ENCODE measurements at places on chromosomes 7 and 10.

GRCh38 chr7:28708033-28708951, 249.8 kb downstream of the TRIL start:
- DNase-seq, result no peak

DNA sequence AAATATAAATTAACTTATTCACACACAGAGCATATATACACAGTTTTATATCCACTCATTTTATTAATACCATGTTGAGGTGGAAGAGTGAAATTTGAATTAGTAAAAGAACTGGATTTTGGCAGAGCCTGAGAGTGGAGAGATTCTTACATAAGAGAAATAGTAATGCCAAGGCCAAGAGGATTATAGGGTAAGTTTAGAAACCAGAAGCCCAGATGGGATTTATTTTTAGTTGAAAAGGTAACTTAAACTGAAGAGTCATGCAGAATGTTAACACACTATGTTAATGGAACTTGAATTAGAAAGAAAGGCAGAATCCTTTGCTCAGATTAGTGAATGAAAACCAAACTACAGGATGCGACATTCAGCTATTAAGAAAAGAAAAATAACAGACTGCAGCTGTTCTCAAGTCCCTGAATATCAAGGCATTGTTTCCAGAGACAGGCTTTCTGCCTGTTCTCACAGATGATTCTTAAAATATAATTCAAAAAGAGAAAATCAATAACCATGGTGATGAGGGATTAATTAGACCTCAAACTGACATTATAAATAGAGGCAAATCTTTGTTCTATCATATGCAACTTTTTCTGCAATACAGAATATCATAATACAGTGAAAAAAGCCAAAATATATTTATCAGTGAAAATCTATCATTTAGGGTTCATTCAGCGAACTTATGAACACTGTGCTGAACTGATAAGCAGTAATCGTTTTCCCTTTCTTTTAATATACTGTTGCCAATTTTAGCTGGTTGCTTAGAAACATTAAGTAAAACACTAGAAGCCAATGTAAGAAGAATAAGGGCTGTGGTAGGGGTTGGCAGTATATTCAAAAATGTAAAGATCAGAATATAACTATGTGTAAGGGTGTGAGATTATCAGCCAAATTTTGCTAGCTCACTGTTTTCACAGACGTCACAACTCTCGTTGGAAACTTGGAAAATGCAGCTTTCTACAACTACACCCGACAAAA, 34.4 kb downstream of the HECTD2 start:
- no peak for DNase-seq

DNA sequence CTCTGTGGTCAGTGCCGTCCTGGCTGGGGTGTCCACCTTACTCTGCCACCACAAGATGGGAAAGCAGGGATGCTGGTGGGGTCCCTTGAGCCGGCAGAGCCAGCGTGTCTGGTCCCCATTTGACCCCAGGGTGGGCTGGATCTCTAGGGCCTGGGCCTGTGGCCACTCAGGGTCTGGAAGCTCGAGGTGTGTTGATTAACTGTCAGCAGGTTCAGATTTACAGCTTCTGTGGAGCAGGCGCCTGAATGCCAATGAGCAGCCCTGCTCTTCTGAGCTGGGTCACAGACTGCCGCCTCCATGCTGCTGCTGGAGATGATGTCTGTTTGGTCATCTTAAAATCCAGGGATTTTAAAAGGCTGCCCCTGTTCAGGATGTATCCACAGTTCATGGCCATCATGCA, 11.3 kb upstream of the DPYSL4 start:
- DNase-seq, result no peak

DNA sequence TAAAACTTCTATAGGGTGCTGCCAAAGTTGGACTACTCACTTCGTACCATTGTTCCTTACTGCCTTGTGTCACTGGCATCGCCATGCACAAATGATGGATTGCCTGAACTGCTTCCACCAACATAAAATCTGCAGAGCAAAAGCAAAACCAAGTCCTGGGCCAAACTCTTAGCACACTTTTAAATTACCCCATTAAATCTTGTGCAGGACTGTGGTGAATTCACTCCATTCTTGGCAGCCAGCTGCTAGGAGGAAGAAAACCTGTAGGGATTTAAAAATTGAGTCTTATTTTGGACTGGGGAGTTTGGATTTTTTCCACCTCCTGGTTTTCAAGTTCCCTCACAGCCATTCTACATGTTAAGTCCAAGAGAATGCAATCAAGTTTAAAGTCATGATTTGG, 646.9 kb downstream of the SORCS3 start:
- no peak for DNase-seq

GRCh38 chr7:127189886-127190285, 62.9 kb downstream of the GRM8 start:
- DNase-seq, result no peak

DNA sequence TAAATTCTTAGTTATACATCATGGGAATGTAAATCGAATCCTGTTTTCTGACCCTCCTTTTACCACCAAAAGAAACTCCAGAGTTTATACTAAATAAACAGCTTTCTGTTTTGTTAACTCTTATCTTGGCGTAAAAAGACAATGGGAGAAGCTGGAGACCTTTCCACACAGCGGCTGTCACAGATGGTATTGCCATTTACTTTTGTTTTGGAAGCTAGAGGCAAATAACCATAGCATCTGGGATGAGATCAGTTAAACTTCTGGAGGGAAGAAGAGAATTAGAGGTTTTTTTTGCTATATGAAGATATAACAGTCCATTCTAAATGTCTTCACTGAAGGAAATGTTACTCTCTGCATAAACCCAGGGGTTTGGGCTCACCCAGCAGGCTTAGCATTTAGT, 258.9 kb downstream of the REEP3 start:
- no peak for DNase-seq

DNA sequence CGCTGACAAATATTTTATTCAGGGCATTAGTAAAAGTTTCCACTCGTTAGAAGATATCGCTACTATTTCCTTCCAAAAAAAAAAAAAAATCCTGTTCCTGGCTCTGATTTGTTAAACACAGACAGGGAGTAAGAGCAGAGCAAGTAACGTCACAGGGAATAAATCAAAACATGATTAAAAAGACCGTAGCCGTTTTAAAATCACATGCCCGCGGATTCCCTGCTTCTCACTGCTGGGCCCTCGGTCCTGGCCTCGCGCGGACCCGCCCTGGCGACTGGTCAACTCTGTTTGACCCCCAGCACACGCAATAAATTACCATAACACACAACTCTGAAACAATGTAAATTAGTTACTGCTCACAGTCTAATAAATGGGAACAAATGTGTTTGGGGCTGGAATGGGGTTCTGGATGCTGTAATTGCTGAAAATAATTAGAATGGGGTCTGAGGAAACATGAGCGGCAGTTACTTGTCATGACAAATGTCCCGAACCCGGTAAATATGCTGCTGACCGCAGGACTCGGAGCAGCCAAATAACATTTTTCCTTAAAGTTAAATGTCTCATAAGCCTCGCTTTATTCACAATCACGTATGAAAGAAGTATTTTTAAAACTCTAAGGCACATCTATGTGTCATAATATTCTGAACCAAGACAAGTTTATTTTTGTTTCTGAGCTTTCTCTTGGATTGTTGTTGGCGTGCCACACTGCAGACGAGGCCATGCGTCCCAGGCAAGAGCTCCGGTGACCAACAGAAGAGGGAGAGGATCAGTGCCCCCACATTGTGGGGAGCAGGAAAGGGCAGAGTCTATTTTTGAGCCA, 17.9 kb downstream of the EBF3 start:
- no peak for DNase-seq

DNA sequence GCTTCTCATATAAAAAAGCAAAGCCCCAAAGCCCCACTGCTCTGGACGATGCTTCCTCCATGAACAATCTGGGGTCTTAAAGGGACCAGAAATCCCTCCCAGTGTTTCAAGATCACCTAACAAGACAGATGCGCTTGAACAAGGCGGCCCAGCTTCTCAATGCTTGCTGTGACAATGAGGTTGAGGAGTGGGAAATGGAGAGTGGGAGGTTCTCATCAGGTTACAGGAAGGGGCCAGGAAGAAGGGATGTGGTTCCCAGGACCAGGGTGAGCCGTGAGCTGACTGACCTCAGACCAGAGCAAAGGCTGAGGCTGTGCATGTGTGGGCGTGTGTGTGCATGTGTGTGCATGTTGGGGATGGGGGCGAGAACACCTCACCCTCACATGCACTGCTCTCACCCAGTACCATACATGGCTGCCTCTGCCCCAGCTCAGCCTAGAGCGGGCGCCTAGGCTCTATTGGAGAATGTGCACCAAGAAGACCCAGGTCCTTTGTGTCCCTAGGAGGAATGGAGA, 220.8 kb upstream of the GPR26 start:
- DNase-seq, result no peak

DNA sequence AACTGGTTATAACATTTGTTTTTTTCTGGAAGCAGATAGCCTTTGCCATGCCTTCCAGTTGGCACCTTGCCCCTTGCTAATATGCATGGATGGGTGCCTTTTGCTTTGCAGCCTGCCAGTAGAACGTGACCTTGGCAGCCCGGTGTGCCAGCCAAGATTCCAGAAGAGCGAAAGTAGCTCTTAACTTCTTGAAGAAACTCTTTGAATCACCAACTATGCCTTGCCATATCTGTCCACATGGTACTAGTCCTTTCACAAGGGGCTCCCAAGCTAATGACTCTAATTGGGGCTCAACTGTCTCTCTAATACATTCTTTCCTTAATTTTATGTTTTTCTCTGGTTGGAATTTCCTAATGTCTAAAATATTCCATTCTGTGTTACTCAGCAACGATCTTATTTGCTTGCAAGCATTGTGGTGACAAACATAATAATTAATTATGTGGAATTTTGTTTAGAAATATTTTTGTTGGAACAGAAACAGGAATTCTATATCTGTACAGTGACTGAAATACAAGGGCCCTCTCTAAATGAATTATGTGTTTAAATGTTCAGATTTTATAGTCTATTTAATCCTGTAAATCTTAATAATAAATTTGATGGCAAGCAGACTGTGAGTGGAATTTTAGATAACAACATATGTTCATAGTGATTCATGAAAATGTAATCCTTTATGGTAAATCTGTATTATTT, 45.8 kb downstream of the HDAC9 start:
- DNase-seq, result no peak

- DNase-seq, result no peak
Measured at GRCh38 chr10:31953080-31953479, 24.4 kb upstream of the ARHGAP12 start.

DNA sequence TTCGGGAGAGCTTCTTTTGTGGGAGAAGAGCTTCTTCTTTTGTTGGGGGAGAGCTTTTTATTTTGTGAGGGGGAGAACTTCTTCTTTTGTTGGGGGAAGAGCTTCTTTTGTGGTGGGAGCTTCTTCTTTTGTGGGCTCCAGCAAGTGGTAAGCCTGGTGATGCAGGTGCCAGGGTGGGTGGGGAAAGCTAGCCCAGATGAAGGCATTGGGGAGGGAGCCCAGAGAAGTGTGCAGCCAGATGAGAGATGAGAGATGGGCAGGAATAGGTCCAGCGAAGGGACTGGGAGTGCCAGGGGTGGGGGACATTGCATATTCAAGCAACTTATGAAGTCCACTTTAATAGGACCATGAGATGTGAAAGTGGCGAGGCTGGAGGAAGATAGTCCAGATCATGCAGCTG, 9.7 kb downstream of the ADRA2A start:
- DNase-seq, result no peak

DNA sequence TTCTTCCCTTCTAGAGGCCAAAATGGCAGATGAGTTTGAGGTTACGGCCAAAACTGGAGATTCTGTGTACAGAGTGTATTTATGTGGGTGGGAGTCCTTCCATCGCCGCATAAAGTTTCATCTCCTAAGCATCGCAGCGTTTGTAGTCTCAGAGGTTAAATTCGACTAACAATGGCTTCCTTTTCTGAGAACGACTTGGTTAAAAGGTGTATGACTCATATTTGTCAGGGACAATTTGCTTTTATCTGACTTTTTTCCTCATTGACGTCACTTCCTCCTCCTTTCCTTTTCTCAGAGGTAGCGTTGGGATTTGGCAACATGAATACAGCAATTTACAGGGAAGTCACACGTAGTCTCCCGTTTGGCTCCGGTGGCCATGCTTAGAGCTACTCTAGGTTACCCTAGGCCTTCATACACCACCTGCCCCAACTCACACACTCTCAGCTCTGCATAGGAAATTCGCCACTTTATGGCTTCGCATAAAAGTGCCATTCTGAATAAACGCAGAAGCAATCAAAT, 37.6 kb upstream of the TCF7L2 start:
- DNase-seq, result no peak

- DNase-seq, result no peak
Measured at GRCh38 chr10:133442191-133442966, 11.4 kb upstream of the SCART1 start.

GRCh38 chr10:130809761-130810515, 501.6 kb downstream of the TCERG1L start:
- no peak for DNase-seq

DNA sequence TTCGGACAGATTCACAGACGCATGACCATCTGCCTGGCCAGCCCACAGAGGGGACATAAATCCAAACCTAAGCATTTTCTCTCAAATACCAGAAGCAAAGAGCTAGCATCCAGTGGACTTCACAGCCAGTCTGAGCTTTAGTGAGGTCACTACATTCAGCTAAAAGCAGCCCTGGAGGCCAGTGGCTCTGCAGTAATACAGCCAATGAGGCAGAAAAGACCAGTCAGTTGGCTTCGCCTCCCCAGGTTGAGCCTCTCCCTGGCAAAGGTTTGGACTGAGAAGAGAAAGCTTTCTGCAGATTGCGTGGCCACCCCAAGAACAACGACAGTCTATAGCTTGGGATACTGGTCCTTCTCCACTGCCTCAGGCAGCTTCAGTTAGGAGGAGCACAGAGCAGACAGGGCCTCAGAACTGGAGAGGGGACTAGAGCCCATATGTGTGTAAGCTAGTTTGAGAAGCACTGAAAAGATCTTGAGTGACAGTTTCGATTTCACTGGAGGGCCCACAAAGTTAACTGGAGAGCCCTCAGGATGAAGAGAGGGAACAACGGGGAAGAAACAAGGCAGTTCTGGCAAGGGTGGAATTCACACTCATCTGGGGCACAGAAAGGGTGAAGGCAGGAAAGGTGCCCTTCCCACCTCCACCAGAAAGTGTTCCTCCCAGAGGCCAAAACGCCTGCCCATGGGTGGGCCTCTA, 3.8 kb downstream of the WDR91 start:
- DNase-seq, result no peak

GRCh38 chr10:132532179-132532578, 5.4 kb upstream of the INPP5A start:
- DNase-seq, result no peak

- DNase-seq, result no peak
Measured at GRCh38 chr7:11252705-11253272, 279.1 kb downstream of the PHF14 start.

All from effector memory CD4-positive, alpha-beta T cell (primary cell).